ENCODE measurements at places on chromosomes 12 and 14.

GRCh38 chr12:118187751-118188435 is 52.0 kb downstream of the PEBP1 start:
- no peak for DNase-seq

GRCh38 chr12:29782285-29782870 is 1.4 kb downstream of the TMTC1 start:
- no peak for DNase-seq

DNA sequence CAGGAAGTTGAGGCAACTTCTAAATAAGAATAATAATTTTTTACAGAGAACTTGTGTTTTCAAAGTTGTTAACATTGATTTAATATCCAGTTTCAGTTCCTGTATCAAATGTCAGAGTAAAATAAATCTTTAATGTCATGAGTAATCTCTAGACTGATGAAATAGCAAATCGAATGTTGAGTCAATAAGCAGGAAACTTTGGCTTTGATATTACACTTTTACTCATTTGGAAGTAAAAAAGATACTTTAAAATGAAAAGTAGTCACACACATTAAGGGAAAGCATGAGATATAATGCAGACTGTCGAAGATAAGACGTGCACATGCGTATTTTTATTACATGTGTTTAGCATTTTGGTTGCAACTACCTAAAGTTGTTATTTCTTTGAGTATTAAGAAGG is 78.2 kb upstream of the PTGDR start:
- no peak for DNase-seq

GRCh38 chr12:6038160-6038559 is 86.3 kb downstream of the VWF start:
- peak; percentile 96 for DNase-seq

GRCh38 chr12:11729008-11729407 is 79.5 kb downstream of the ETV6 start:
- no peak for DNase-seq

- no peak for DNase-seq
These were observed 271.4 kb downstream of the SSPN start for GRCh38 chr12:26466726-26467125.
